ENCODE measurements at places on chromosomes 11 and 22. TPM values are rescaled to one million over a fixed set of nuclear protein-coding genes. Genes with fewer than 3 reads are reported as not detected.

DNA sequence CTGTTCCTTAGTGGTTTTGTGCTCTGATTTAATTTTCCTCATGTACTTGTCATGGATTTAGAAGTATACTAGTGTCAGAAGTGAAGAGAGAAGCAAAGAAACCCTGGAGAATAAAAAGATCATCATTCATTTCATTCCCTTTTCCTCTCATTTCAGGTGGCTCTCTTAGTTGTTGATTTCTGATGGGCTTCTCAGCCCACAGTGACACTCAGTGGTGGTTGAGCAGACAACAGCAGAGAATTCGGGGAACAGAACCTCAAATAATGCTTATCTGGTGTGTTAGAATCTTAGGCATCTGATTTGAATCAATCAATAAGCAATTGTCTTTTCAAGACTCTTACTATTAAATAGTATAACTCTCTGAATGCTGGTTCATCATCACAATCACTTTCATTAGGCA is 1289.4 kb downstream of the FAM181B start:
- no peaks in the 10 kb centered on the region for H3K27me3 ChIP-seq
- no peaks in the 10 kb centered on the region for H3K4me1 ChIP-seq
- DNase-seq, result no peak
- H3K36me3 ChIP-seq, result no peaks in the 10 kb centered on the region

DNA sequence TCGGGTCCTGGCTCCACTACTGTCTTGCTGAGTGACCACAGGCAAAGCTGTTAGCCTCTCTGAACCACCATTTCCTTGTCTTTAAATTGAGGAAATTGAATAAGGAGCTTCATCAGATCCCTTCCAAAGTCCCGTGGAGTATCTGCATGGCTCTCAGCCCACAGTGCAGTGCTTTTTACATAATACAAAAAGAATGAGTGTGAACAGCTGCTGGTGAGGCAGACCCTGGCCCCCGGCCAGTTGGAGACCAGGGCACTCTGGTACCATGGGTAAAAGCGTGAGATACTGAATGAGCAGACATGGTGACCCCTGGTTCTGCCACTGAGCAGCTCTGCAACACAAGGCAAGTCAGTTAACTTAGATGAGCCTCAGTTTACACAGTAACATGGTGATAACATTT is 86.8 kb downstream of the GALNT18 start:
- H3K36me3 ChIP-seq, result no peaks in the 10 kb centered on the region
- no peak overlapping the region for H3K4me3 ChIP-seq
- no peak for DNase-seq
- no peak overlapping the region for H3K27ac ChIP-seq
- peaks cover 3% of the 10 kb centered on the region for H3K27me3 ChIP-seq

GRCh38 chr11:92960886-92961285 is 8.6 kb upstream of the MTNR1B start:
- no peak overlapping the region for H3K27ac ChIP-seq
- H3K36me3 ChIP-seq, result no peaks in the 10 kb centered on the region
- H3K4me1 ChIP-seq, result no peaks in the 10 kb centered on the region
- DNase-seq, result no peak
- no peaks in the 10 kb centered on the region for H3K27me3 ChIP-seq
- no peak overlapping the region for H3K4me3 ChIP-seq

FOLR2 gene
- not detected for total RNA-seq

SERPIND1 gene
- total RNA-seq, result not detected

PTPRCAP gene
- 109 TPM for total RNA-seq

GRCh38 chr11:65915821-65916251 is 3.0 kb downstream of the C11orf68 start:
- H3K4me1 ChIP-seq, result peaks cover 17% of the 10 kb centered on the region
- H3K36me3 ChIP-seq, result peaks cover 15% of the 10 kb centered on the region
- H3K27ac ChIP-seq, result no peak overlapping the region

NLRP14 gene
- total RNA-seq, result 0.10 TPM

FGF3 gene
- not detected for total RNA-seq

GRCh38 chr22:44658311-44658953 is 43.6 kb upstream of the PRR5 start:
- H3K27me3 ChIP-seq, result peaks cover 6% of the 10 kb centered on the region

- H3K4me3 ChIP-seq, result no peak overlapping the region
- DNase-seq, result no peak
- H3K27ac ChIP-seq, result peak overlapping the region; percentile 24
- H3K27me3 ChIP-seq, result peaks cover 18% of the 10 kb centered on the region
- H3K4me1 ChIP-seq, result peaks cover 34% of the 10 kb centered on the region
- peaks cover 2% of the 10 kb centered on the region for H3K36me3 ChIP-seq
Observed at GRCh38 chr11:114080219-114080618, 20.7 kb downstream of the ZBTB16 start.

DNA sequence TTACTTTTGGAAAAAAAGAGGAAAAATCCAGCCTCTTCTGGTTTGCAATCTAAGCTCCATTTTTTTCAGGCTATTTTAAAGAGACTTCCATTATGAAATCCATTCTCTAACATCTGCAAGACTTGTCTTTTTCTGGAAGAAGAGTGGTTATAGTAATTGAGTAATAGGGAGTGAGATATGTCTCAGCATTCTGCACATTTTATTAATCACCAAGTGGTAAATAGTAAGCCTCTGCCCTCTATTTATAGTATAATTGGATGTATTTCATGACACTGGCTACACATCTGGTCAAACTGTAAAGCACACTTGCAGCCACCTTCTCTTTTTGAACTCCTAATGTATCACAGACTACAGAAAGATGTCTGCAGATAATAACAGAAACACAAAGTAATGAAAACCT is 391.1 kb downstream of the ETS1 start:
- no peak overlapping the region for H3K4me3 ChIP-seq
- no peak overlapping the region for H3K27ac ChIP-seq
- DNase-seq, result no peak
- H3K27me3 ChIP-seq, result peaks cover 2% of the 10 kb centered on the region
- no peaks in the 10 kb centered on the region for H3K36me3 ChIP-seq

SCYL1 gene
- 109 TPM for total RNA-seq

DNA sequence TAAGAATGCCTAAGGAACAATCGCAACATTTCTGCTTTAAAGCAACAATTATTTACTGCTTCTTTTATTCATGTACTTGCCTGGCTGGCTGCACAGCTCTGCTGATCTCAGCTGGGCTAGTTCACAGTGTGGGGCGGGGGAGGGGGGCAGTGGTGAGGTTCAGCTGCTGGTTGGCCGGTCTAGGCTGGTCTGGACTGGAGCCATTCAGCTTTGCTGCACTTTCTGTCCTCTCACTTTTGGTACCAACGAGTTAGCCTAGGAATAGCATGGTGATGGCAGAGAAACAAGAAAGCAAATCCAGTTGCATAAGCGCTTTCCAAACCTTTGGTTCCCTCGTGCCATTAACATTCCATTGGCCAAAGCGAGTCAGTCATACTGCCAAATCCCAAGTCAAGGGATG is 16.0 kb upstream of the MIF start:
- no peak overlapping the region for H3K27ac ChIP-seq
- H3K36me3 ChIP-seq, result no peaks in the 10 kb centered on the region
- no peak overlapping the region for H3K4me3 ChIP-seq
- H3K4me1 ChIP-seq, result no peaks in the 10 kb centered on the region

ADORA2A gene
- total RNA-seq, result 27.7 TPM

DNA sequence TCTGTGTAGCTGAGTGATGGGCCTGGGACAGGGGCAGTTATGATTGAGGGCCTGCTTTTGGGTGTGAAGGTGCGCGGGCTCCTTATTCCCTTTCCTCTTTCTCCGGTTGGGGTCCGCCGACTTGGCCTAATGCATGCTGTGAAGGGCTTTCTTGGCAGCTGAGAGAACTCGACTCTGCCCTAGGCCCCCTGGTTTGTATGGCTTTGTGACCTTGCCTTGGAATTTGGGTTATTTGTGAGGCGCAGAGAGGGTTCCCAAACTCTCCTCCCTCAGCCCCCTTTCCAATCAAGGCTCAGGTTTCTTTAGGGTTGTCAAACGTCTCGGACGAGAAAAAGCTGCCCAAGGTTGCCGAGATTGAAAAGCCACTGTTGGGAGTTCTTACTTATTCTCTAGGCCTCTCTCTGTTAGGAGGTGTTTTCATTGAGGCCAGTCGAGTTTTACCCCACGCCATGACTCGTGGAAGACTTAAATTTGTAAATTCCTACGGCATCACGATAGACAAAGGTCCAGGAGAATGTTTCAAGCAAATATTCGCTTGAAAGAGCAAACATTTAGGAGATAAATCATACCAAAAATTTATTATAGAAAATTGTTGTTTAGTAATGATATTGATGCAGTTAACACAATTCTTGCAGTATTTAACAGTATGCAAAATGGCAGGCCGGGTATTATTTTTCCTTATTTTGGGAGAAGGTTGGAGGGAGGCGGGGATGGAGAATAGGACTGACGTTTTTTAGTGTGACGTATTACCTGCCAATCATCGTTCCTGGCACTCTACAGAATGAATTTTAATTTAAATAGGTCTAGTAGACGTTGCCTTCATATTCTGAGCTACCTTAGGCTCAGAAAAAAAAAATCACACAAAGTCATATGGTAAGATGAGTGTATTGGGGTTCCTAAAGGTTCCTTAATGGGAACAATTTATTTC is 689 bp downstream of the PDHX start:
- H3K36me3 ChIP-seq, result peaks cover 18% of the 10 kb centered on the region
- no peaks in the 10 kb centered on the region for H3K27me3 ChIP-seq
- H3K4me1 ChIP-seq, result peaks cover 42% of the 10 kb centered on the region
- no peak for DNase-seq
- H3K4me3 ChIP-seq, result peak overlapping the region; percentile 98
- peak overlapping the region; percentile 91 for H3K27ac ChIP-seq

GRCh38 chr11:60948250-60948649 is 3.7 kb downstream of the SLC15A3 start:
- peaks cover 30% of the 10 kb centered on the region for H3K27me3 ChIP-seq
- peaks cover 15% of the 10 kb centered on the region for H3K4me1 ChIP-seq
- H3K4me3 ChIP-seq, result no peak overlapping the region
- DNase-seq, result no peak
- no peak overlapping the region for H3K27ac ChIP-seq

- no peak overlapping the region for H3K27ac ChIP-seq
- no peaks in the 10 kb centered on the region for H3K4me1 ChIP-seq
- no peaks in the 10 kb centered on the region for H3K27me3 ChIP-seq
- H3K4me3 ChIP-seq, result no peak overlapping the region
- DNase-seq, result no peak
Observed at GRCh38 chr11:1483445-1483961, 3.1 kb downstream of the MOB2 start.

TREH gene
- not detected for total RNA-seq

VEGFB gene
- total RNA-seq, result 55.5 TPM

DNA sequence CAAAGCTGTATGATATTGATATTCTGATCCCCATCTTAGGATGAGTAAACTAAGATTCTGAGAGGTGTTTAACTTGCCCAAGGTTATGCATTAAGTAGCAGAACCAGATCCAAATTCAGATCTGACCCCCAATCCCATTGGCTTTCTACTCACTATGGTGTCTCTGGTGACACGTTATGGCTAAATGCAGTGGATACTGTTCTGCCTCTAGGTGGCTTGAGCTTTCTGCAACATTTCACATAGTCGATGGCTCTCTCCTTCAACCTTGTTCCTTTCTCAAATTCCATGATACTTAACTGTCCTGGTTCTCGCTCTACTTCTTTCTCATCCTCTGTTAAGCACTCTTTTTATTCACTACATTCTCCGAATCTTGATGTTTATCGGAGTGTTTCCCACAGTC is 9.4 kb downstream of the C11orf97 start:
- H3K36me3 ChIP-seq, result no peaks in the 10 kb centered on the region
- DNase-seq, result no peak
- H3K4me1 ChIP-seq, result no peaks in the 10 kb centered on the region

- no peaks in the 10 kb centered on the region for H3K27me3 ChIP-seq
- no peak for DNase-seq
- no peak overlapping the region for H3K4me3 ChIP-seq
- no peak overlapping the region for H3K27ac ChIP-seq
- peaks cover 6% of the 10 kb centered on the region for H3K4me1 ChIP-seq
Observed at GRCh38 chr11:88655196-88655595, 317.7 kb upstream of the CTSC start.

OR5P2 gene
- total RNA-seq, result not detected

DNA sequence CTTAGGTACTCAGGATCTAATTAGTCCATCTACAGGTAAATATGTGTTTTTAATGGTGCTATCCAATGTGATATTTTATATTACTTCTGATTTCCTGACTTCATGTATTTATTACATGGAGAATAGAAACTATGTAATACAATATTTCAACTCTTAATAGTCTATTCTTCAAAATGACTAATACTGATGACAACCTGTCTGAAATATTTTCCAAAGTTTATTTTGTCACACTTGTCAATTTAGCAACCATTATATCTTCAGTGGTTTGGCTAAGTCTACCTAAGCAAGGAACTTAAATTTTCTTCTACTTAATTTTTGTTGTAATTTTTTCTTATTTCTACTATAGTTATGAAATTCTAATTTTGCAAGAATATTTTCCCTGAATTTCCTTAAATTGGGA is 55.0 kb upstream of the CNTN5 start:
- no peak for DNase-seq
- H3K4me3 ChIP-seq, result no peak overlapping the region
- no peaks in the 10 kb centered on the region for H3K4me1 ChIP-seq
- H3K27ac ChIP-seq, result no peak overlapping the region
- H3K36me3 ChIP-seq, result no peaks in the 10 kb centered on the region
- H3K27me3 ChIP-seq, result no peaks in the 10 kb centered on the region

DNA sequence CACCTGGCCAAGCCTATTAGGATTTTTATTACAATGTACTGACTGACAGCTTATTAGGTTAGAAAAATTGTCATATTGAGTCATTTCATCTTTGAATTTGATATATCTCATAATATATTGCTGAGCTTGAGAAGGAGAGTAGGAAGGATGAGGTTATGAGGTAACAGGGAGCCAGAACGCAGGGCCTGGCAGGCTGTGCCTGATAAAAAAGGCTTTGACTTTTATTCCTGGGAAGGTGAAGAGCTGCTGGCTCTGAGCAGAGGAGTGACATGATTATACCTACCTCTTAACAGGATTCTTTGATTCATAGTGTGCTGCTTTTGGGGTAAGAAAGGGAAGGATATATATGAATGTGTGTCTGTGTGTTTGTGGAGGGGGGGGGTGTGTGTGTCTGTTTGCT is 70.9 kb downstream of the SFI1 start:
- H3K27ac ChIP-seq, result no peak overlapping the region
- H3K27me3 ChIP-seq, result no peaks in the 10 kb centered on the region
- H3K4me1 ChIP-seq, result peaks cover 13% of the 10 kb centered on the region

TRIM6 gene
- 0.54 TPM for total RNA-seq

GRCh38 chr11:119419834-119420492 is 3.0 kb downstream of the THY1 start:
- no peak for DNase-seq
- H3K27me3 ChIP-seq, result peaks cover 35% of the 10 kb centered on the region
- H3K4me1 ChIP-seq, result no peaks in the 10 kb centered on the region

GRCh38 chr22:31160328-31160978 is 471 bp downstream of the RNF185 start:
- H3K27ac ChIP-seq, result peak overlapping the region; percentile 95
- peak overlapping the region; percentile 100 for H3K4me3 ChIP-seq
- peaks cover 15% of the 10 kb centered on the region for H3K27me3 ChIP-seq
